OCI-LY7 (cell line): ENCODE measurements at places on chromosomes 5 and 9. TPM values are rescaled to one million over a fixed set of nuclear protein-coding genes. Genes with fewer than 3 reads are reported as not detected.

The GLRA1 gene
- not detected in 2 replicates for total RNA-seq

The MED7 gene
- 18.9 and 19.6 TPM in 2 replicates for total RNA-seq

The CDC20B gene
- not detected in 2 replicates for total RNA-seq

The IFNA21 gene
- not detected in 2 replicates for total RNA-seq

The AK3 gene
- 43.3 and 50.1 TPM in 2 replicates for total RNA-seq

The PLEKHG4B gene
- 0.30 and 0.31 TPM in 2 replicates for total RNA-seq

The SLC4A9 gene
- 2.6 and 5.1 TPM in 2 replicates for total RNA-seq

The INSL4 gene
- total RNA-seq: not detected in 2 replicates

The DNAJC21 gene
- 67.2 and 67.6 TPM in 2 replicates for total RNA-seq

The MLANA gene
- not detected in 2 replicates for total RNA-seq

The TMEM174 gene
- total RNA-seq: 0.25 TPM in 1 of 2 replicates, not detected in the other

The CDKN2B-AS1 gene
- total RNA-seq: 19.4 and 20.4 TPM in 2 replicates

The GSN gene
- total RNA-seq: 13.4 and 15.3 TPM in 2 replicates

The ADCY2 gene
- total RNA-seq: not detected in 2 replicates

The LCN1 gene
- total RNA-seq: not detected in 2 replicates

The GAPT gene
- total RNA-seq: 9.0 and 11.2 TPM in 2 replicates

The LHX6 gene
- not detected in 2 replicates for total RNA-seq

The WHRN gene
- 2.1 TPM in 2 replicates for total RNA-seq

The ZNF879 gene
- total RNA-seq: 0.55 and 0.65 TPM in 2 replicates

The PHF24 gene
- not detected in 2 replicates for total RNA-seq

The SH3TC2 gene
- not detected in 2 replicates for total RNA-seq

The ACSL6 gene
- not detected in 2 replicates for total RNA-seq

The DMRT3 gene
- not detected in 2 replicates for total RNA-seq

The UBE2QL1 gene
- total RNA-seq: not detected in 2 replicates

The LMAN2 gene
- 103 and 116 TPM in 2 replicates for total RNA-seq
